ENCODE measurements at places on chromosomes 2 and 18.

DNA sequence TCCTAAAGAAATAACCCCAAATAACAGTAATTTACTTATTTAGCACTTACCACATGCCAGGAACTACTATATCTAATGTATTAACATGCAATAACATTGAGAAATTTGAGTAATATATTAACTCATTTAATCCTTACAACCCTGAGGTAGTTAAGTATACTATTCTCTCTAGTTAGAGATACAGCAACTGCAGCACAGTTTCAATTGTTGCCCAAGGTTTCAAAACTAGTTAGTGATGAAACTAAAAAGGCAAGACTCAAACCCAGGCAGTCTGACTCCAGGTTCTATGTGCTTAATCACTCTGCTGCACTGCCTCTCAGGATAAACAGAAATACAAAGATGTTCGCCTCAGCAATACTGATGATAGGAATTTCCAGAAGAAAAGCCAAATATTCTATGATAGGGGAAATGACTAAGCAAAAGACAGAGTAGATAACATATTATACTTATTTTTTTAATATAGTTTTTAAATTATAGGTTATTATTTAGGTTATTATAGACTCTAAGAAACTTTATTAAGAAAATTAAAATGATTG, 88.0 kb downstream of the SS18 start:
- DNase-seq, result no peak

DNA sequence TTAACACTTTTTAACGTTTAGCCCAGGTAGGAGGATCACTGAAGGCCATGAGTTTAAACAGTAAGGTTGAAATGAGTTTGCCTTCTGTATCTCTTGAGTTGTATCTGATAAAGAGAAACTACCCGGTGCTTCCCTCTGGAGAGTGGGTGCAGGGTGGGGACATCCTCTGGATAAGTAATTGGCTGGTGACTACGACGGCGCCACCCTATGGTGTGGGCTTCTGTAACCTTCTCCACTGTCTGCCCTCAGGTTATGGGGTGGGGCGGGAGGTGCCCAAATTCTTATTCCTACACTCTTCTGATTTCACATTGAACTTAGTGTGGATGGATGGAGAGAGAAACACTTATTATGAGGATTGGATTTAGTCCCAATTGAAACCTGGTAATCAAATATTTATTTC, 68.8 kb downstream of the LDLRAD4 start:
- no peak for DNase-seq

GRCh38 chr2:160402501-160402900, 91.1 kb downstream of the RBMS1 start:
- DNase-seq, result no peak

- no peak for DNase-seq
Observed at GRCh38 chr18:73848656-73849055, 299.0 kb downstream of the FBXO15 start.

- DNase-seq, result no peak
Observed at GRCh38 chr2:97928591-97928990, 67.2 kb downstream of the TMEM131 start.

DNA sequence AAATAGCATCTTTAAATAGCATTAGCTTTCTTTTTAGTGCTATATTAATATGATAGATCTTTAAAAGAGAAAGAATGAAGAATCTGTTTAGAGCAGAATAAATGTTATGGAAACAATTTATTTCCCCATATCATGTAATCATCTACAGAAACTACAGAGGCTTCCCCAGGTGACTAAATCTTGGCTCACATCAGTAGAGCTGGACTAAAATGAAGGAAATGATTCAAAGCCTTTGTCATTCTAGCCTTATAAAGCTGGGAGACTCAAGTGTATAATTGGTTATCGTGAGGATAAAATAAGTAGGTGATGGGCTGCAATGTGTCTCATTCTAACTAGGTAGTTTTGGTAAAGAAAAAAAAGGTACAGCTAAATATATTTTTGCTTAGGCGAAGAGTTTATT, 83.2 kb upstream of the UNC80 start:
- no peak for DNase-seq

DNA sequence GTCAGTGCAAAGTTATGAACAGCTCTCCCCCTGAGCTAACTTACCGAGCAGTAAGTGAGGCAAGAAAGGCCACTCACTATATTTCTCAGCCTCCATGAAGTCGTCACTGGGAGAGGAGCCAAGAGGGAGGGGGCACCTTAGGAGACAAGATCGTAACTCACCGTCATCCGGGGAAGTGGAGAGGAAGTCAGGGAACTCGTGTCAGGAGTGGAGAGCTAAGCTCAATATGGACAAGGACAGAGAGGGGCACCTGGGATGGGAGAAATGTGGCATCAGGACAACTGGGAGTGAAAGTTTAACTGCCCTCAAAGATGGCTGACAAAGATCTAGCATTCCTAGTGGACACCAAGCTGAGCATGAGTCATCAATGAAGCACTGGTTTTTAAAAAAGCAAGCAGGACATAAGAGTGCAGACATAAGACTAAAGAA, 37.1 kb downstream of the BCL11A start:
- no peak for DNase-seq

- no peak for DNase-seq
Observed at GRCh38 chr18:49494660-49495059, 7.6 kb upstream of the C18orf32 start.
